ENCODE measurements at places on chromosomes 5 and 9.

DNA sequence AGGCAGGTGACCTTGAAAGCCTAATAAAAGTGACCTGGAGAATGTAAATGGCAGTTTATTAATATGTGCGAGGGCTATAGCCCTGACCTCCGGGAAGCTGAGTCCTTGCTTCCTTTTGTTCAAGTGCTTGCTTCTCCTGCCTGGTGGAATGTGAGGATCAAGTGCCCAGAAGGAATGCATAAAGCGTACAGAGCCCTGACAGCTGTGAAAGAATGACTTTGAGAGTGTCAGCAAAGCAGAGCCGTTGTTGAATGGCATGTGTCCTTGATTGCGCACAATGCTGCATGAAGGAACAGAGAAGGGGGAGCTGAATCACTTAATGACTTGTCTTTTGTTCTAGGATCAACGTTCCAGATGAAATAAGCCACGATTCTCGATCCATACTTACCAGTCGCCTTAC is 133.0 kb downstream of the SLF1 start:
- peaks cover 4% of the 10 kb centered on the region for H3K36me3 ChIP-seq
- no peak overlapping the region for H3K27ac ChIP-seq
- DNase-seq, result no peak
- H3K27me3 ChIP-seq, result no peaks in the 10 kb centered on the region
- H3K4me3 ChIP-seq, result no peak overlapping the region
- H3K4me1 ChIP-seq, result peaks cover 6% of the 10 kb centered on the region

DNA sequence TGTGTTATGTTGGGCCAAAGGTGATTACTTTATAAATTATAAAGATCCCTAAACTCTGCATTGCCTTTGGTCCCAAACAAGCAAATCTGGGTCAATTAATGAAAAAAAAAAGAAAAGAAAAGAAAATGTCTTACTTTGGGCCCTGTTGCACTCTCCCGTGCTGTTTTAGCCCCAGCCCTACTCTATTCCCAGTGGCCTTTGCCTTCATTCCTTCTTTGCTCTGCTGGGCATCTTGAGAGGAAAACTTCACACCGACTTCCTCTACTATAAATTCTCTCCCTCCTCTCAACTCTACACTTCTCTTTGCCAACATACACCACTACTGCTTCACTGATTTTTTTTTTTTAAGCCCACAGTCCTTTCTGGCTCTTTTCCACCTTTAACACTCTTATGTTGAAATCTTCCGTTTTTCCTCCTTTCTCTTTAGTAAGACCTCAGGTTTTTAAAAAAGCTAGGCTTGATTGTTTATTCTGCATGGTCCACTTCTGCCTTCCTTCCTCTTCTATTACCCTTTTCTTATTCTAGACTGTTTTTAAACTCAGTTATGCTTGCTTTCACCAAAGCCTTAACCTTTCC is 4.5 kb upstream of the MSMP start:
- H3K36me3 ChIP-seq, result no peaks in the 10 kb centered on the region
- DNase-seq, result peak; percentile 73
- no peaks in the 10 kb centered on the region for H3K27me3 ChIP-seq

DNA sequence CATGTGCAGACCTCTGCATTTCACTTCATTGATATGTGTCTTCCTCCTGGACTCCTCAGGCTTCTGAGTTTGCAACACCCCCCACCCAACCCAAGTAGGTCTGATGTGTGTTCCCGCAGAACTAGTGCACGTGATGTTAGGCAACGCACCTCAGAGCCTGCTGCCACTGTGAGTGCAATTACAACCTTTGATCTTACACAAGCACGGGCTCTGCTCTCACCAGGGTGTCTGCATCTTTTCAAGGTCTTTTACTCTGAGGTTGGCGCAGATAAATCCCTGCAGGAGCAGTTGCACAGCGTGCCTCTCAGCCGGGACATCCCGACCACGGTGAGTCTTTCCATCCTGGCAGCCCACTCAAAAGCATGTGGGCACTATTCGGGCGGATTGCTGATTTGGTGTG is 80.1 kb downstream of the EGFLAM start:
- H3K4me1 ChIP-seq, result peaks cover 9% of the 10 kb centered on the region
- no peak overlapping the region for H3K27ac ChIP-seq
- no peak for DNase-seq
- H3K27me3 ChIP-seq, result no peaks in the 10 kb centered on the region

GRCh38 chr9:116269250-116269649 is 115.7 kb downstream of the PAPPA start:
- no peaks in the 10 kb centered on the region for H3K27me3 ChIP-seq
- H3K36me3 ChIP-seq, result no peaks in the 10 kb centered on the region
- peak; percentile 11 for DNase-seq

- H3K27me3 ChIP-seq, result no peaks in the 10 kb centered on the region
- no peak overlapping the region for H3K27ac ChIP-seq
These were observed 20.4 kb downstream of the BDP1 start for GRCh38 chr5:71475788-71476384.

DNA sequence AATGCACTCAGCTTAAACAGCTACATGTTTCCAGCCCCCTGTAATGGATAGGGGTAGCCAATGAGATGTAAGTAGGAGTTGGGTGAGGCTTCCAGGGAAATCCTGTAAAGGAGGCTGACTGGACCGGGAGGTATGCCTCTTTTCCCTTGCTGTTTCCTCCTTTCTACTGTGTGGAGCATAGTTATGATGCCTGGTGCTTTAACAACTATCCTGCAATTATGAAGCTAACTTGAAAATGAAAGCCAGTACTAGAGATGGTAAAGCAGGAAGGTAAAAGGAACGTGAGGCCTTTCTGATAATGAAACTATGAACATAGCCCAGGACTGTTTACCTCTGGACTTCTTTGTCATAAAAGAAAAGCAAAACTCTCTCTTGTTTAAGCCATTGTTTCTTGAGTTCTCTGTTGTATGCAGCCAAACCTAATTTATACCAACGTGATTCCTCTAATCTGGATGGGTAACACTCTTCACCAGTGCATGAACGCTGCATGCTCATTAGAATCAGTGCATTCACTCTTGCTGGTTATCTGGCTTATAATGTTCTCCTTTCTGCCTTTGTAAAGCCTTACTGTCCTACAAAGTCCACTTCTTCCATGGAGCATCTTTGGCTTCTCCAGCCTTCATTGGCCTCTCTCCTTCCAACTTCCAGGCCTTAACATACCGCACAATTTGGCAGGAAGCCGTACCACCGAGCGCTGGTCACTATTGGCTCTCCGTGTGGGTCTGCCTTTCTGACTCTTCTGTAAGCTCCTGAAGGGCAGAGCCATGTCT is 8.3 kb upstream of the ARHGEF28 start:
- H3K27me3 ChIP-seq, result no peaks in the 10 kb centered on the region
- H3K27ac ChIP-seq, result peak overlapping the region; percentile 53
- no peaks in the 10 kb centered on the region for H3K36me3 ChIP-seq
- DNase-seq, result peak; percentile 76
- peaks cover 14% of the 10 kb centered on the region for H3K4me1 ChIP-seq
- H3K4me3 ChIP-seq, result no peak overlapping the region

DNA sequence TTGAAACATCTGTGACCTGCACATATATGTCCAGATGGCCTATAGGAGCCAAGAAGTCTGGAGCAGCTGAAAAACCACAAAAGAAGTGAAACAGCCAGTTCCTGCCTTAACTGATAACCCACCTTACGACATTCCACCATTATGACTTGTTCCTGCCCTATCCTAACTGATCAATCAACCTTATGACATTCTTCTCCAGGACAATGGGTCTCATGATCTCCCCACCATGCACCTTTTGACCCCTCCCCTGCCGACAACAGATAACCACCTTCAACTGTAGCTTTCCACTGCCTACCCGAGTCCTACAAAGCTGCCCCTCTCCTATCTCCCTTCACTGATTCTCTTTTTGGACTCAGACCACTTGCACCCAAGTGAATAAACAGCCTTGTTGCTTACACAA is 233.8 kb downstream of the CCDC171 start:
- H3K27ac ChIP-seq, result no peak overlapping the region
- DNase-seq, result no peak
- H3K27me3 ChIP-seq, result no peaks in the 10 kb centered on the region
- H3K36me3 ChIP-seq, result no peaks in the 10 kb centered on the region

Data from endothelial cell of umbilical vein (primary cell).